Activated T-cell treated with anti-CD3 and anti-CD28 coated beads, Interleukin-2, amount 50 U/mL, for 72 hours (primary cell): ENCODE measurements at places on chromosomes 5 and 9.

DNA sequence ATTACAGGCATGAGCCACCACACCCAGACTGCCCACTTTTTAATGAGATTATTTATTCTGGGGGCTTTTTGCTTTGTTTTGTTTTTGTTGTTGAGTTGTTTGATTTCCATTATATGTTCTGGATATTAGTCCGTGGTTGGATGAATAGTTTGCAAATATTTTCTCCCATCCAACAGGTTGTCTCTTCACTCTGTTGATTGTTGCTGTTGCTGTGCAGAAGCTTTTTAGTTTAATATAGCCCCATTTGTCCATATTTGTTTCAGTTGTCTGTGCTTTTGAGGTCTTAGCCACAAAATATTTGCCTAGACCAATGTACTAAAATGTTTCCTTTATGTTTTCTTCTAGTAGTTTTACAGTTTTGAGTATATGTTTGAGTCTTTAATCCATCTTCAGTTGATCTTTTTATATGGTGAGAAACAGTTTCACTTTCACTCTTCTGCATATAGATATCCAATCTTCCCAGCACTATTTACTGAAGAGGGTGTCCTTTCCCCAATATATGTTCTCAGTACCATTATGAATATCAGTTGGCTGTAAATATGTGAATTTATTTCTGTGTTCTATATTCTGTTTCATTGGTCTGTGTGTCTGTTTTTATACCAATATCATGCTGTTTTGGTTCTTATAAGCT is 30.2 kb upstream of the TBCA start:
- DNase-seq = no peak

- no peak for DNase-seq
Observed at GRCh38 chr5:106195679-106196474, 1474.9 kb downstream of the EFNA5 start.

- DNase-seq = no peak
Observed at GRCh38 chr5:73355108-73355507, 93.5 kb downstream of the FOXD1 start.

DNA sequence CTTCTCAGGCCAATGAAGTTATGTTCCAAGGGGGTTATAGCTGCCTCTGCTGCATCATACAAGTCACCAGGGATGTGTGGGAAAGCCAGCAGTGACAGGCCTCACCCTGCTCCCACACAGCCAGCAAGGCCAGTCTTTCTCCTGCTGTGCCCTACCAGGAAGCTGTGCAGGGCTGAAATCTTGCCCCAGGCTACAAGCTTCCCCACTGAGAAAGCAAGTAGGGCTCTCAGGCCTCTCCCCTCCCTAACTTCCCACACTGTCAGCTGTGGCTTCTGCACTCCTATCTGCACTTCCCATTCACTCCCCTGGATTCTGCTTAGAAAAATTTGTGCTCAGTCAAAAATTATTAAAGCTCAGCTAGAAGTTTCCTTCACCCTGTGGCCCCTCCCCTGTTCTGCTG is 611.2 kb upstream of the ZNF608 start:
- no peak for DNase-seq

DNA sequence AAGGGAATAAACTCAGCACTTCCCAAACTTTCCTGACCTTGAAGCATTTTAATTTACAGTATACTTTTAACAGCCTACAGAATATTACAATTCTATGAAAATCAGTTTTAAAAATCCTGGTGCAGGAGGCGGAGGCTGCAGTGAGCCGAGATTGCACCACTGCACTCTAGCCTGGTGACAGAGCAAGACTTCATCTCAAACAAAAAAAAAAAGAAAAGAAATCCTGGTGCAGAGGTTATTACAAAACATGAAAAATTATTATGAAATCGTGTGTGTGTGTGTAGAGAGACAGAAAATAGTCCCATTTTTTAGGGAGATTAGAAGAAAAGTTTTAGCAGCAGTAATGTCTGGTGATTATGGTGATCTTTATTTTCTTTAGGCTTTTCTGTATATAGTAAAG is 26.9 kb downstream of the GOLPH3 start:
- no peak for DNase-seq

- DNase-seq = no peak
Observed at GRCh38 chr5:68839019-68839552, 254.7 kb upstream of the SLC30A5 start.

DNA sequence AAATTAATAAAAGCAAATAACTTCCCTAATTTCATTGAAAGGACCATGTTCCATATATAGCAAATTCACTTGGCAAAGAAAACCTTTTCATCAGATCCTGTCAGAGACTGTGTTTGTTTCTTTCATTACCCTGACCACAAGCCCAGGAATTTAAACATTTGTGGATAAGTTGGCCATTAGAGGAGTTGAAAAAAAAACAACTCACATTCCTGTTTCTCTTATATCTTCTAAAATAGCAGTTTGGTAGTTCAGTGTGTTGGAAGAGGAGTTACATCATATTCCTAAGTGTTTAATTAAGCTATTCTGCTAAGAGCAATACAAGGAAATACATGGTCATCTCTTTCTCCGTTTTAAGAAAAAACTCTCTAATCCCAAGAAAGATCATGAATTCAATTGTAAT is 505.6 kb downstream of the TLE1 start:
- no peak for DNase-seq
